ENCODE measurements at places on chromosomes 2 and 18. TPM values are rescaled to one million over a fixed set of nuclear protein-coding genes. Genes with fewer than 3 reads are reported as not detected.

Gene ZC3H15
- 53.7 TPM for total RNA-seq

Gene GKN1
- total RNA-seq = 0.22 TPM

Gene MAIP1
- total RNA-seq = 13.1 TPM

Gene TCF4
- 26.7 TPM for total RNA-seq

Gene SCN2A
- 1.7 TPM for total RNA-seq
